Activated CD4-positive, alpha-beta T cell treated with anti-CD3 and anti-CD28 coated beads, Interleukin-2, amount 50 U/mL, for 16 hours (primary cell): ENCODE measurements at places on chromosomes 13 and 19.
A peak's percentile ranks its signal among the peaks of the same experiment; 100 is the strongest.

DNA sequence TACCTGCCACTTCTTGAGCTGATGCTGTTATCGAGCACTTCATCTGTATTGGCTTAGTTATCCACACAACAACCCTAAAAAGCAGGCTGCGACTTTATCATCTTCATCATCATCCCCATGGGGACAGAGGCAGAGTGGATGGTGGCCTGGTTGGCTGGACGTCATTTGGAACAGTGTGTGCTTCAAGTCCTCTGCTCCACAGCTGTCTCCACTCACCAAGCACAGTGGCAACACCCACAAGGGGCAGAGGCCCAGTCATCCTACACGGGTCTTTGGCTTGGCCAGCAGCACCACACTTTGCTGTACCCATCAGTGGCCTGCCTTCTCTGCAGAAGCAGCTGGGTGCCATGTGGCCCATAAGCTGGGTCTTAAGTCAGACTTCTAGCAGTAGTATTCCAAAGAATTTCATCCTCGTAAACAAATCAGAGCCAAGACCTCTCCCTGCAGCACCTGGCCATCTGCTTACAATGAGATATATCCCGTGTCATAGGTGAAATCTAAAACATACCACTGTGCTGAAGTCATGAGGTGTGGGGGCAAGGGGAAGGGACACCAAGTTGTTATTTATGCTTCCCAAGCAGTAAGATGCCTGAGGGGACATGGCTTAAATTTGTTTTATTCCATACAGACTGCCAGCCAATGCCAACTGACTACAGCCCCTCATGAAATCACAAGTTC is 47.9 kb upstream of the EPHX3 start:
- DNase-seq: no peak

GRCh38 chr19:36408101-36408500 is 10.3 kb downstream of the ZFP82 start:
- DNase-seq: no peak

GRCh38 chr13:97459215-97459777 is 25.3 kb downstream of the RAP2A start:
- DNase-seq: no peak

DNA sequence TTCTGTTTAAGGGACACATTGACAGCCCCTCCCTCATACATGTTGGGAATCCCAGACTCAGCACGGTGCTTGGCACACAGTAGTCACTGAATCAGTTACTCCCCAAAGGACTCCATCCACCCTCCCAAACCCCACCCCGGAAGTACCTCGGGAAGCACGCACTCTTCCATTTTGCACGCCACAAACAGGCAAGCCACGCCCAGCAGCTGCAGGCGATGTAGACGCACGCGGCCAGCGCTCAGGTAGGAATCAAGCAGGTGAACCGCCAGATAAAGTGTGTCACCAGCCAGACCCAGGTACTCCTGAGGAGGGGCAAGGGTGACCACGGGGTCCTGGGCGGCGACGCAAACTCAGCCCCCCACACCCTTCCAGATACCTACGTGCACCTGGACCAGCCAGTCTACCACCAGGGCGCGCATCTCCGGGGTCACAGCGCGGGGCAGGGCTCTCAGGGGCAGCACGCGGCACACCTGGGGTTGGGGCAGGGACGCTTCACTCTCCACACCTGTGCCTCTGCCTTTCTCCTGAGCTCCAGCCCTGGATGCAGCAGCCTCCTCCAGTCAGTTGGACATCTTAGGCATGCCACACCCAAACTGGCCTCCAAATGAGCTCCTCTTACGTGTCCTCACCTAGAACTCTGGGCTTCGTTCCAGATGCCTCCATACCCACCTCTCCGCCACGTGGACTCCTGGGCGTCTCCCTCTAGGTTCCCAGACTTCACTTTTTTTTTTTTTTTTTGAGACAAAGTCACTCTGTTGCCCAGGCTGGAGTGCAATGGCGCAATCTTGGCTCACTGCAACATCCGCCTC is 1.9 kb downstream of the CCNP start:
- no peak for DNase-seq

- DNase-seq: peak; percentile 81
Observed at GRCh38 chr19:511101-511851, 4.0 kb downstream of the TPGS1 start.

GRCh38 chr13:51978796-51979556 is 32.3 kb downstream of the ATP7B start:
- DNase-seq: no peak

GRCh38 chr13:112587212-112587763 is 665 bp downstream of the TUBGCP3 start:
- peak; percentile 80 for DNase-seq

DNA sequence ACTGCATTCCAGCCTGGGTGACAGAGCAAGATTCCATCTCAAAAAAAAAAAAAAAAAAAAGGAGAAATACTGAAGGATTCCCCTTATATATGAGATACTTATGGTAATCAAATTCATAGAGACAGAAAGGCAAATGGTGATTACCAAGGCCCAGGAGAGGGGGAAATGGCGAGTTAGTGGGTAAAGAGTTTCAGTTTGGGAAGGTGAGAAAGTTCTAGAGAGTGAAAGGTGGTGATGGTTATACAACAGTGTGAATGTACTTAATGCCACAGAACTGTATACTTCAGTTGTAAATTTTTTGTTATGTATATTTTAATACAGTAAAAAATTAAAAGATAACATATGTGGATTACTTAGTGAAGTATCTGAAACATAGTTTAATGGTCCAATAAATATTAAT is 90.2 kb downstream of the DHRS12 start:
- no peak for DNase-seq

DNA sequence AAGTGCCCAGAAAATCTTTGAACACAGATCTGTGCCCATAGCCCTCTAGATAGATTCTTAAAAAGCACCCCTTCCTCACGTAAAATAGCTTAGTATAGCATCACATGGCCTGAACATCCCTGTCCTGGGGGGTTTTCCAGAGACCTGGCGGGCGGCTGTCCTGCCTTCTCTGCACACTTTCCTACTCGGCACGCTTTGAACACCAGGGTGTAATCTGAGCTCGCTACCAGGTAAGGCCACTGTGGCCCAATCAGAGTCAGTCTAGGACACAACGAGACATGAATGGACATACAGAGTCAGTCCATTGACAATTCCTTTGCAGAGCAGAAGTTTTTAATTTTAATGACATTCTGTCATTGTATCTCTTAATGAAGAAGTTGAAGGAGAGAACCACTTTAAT is 8.1 kb downstream of the CYP2A13 start:
- no peak for DNase-seq

DNA sequence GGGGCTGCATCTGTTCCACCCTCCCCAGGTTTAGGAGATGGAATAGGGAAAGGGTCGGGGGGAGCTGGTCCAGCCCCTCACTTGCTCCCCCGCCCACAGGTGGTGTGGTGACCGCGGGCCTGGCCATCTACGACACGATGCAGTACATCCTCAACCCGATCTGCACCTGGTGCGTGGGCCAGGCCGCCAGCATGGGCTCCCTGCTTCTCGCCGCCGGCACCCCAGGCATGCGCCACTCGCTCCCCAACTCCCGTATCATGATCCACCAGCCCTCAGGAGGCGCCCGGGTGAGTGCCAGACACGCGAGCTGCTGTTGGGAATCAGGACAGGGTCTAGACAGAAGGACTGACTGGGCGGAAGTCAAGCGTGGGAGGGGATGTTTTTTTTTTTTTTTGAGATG is 3.0 kb downstream of the CLPP start:
- DNase-seq: no peak

GRCh38 chr19:33432446-33433170 is 59.1 kb downstream of the CEBPG start:
- DNase-seq: no peak

- no peak for DNase-seq
Observed at GRCh38 chr13:59829690-59830089, 334.0 kb downstream of the DIAPH3 start.

DNA sequence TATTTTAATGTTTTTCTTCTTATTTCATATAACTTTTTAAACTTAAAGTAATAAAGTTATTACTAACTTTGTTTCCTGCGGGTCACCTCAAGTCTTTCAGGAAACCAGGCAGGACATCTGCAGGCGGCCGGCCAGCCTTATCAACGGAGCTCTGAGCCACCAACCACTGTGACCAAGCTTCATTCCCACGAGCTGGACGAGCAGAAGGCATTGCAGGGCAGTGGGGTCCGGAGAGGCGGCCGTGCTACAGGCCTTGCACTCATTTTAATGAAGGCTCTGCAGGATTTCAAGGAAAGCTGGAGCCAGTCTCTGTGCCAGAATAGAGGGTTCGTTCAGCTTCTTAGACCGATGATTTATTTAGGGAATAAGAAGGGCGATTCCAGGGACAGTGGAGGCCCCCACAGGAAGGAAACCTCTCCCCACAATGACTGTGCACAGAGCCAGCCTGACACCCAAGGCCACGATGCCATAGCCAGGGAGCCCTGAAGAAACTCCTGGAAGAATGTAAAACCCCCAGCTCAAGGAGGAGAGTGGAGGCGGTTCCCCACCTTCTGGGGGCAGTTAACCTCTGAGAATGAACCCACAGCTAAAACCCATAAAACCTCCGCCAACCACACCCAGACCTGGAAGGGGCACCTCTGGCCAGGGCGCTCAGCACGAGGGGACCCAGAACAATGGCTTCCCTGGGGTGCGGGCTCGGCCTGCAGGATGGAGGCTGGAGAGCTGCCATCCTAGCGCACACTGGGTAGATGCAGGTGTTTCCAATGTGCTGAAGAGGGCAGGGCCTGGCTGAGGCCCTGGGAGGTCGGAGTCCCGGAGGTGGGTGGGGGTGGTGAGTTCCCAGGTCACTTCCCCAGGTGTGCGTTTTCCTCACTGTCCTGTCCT is 75.0 kb downstream of the RASA3 start:
- DNase-seq: no peak

- DNase-seq: no peak
Observed at GRCh38 chr13:91368676-91369440, 21.4 kb downstream of the MIR17HG start.

DNA sequence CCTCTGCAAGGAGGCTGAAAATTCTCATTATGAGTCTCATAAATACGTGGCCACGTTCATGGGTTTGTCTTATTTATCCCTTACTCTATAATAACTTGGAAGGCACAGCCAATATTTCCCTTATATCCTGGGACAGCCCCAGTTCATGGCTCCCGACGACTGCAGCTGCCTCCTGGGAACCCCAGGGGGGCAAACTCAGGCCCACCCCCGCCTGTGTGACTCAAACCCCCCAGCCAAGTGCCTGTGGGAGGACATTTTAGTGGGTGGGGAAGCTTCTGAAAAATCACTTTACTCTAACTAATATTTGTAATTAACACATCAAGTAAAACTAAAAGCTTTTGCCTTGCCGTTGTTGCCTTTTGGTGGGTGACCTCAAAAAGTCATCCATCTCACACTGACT is 14.3 kb downstream of the RASA3 start:
- DNase-seq: no peak

GRCh38 chr19:7657131-7657751 is 11.6 kb upstream of the RETN start:
- DNase-seq: no peak

DNA sequence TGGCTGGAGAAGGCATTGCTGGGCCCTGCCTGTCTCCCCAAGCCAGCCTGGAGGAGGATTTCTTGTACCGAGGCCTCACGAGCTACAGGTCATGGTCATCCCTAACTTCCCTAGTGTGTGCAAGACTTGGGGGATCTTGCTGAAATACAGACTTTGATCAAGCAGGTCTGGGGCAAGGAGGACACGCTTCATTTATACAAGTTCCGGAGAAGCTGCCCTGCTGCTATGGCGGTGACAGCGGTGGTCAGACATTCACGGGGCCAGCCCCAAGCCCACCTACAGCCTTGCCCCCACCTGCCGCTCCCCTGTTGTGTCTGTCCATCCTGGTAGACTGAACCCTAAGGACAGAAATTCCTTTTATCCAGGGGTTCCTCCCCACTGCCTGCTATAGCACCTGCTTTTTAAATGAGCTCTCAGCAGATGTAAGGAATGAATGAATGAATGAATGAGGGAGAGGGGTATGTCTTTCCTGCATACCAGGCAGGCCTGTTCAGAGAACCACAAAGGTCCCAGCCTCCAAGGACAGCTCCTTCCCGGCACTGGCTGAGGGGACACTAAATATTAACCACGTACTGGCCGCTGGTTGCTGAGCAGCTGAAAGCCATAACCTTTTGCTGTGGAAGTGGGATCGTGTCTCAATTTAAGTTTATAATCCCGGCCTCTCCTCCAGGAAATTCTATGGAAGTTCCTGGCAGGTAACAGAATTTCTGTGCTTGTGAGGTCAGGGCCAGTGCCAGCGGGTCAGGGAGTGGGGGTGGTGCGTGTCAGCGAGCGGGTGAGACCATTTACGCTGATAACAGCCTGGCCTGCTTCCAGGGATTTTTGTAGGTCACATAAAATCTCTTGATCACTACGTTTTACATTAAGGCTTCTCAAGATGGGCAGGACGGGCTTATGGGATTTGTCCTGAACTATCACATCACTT is 27.1 kb downstream of the TSSK6 start:
- DNase-seq: no peak

DNA sequence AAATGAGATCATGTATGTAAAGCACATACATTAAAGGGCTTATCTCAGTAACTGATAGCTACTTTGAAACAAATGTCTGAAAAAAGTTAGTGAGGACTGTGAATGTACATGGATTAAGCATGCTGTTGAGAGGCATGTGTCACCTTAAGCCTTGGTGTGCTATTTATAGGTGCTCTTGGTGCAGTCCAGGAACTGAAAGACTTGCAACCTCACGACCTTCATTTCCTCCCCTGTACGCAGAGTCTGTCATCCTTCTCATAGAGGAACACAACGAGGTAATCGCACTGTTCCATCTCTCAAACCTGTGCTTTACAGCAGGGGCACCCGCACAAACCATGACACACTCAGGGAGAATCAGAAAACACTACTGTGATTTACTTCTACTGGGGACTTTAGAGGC is 65.6 kb downstream of the UFM1 start:
- peak; percentile 8 for DNase-seq

GRCh38 chr19:3663838-3664237 is 36.4 kb downstream of the PIP5K1C start:
- no peak for DNase-seq

DNA sequence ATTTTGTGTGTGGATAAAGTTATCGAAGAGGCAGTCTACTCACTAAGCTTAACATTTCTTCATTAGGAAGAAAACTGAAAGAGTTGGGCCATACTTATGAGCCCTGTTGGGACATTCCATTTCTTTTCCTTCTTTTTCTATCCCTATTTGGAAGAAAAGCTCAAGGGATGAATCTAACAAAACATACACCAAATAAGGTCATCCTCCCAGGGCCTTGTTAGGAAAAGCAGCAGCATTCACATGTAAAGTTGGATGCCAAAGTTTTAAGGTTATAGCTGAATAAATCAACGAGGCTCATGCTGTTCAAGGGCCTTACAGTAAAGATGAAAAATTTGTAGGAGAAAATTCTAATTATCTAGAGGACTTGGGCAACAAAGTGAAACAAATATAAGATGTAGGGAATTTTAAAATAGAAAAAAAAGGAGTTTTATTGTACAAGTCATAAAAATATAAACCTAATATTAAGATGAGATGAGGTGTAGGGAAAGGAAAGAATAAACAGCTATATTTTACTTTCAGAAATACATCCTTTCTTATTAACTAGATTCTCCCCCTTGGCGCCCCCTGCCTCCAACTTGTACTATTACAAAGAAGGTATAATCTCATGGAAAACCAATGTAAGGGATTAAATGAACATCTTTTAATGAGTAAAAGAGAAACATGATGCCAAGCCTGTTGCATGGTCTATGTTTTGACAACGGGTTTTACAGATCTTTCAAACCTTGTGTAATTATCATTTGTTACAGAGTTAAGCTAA is 160.4 kb downstream of the PCDH20 start:
- peak; percentile 1 for DNase-seq
